ENCODE measurements at places on chromosomes 3 and 15.

DNA sequence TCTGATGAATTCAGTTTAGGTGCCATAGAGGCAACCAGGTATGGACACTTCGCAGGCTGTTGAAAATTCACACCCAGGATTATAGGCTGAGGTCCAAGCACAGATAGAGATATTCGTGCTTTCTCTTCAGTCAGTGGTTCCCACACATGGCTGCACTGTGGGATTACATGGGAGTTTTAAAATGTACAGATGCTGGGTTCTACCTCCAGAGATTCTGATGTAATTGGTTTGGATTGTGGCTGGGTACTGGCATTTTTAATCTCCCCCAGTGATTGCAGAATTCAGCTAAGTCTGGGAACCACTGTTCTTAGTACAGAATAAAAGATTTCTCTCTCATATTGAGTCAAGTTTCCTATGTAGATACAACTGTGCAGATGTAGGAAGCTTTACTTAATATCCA lies 91.6 kb downstream of the FOXB1 start:
- no peak for DNase-seq

DNA sequence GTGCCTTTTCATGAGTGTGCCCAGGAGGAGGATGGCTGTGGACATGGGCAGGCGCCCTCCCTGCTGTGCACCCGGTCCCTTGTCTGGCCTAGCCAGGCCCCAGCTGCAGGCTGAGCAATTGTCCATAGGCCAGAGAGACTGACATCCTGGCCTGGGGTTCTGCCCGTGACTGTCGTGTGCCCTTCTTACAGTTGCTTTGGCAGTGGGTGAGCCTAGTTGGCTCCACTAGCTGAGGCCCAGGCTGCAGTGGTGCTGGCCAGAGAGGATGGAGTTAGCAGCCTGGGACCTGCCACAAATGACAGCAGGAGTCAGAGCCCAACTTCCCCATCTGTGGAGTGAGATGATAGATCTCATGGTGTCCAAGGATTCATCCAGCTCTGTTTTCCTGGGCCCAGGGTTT lies 9.0 kb upstream of the CHRNB4 start:
- no peak for DNase-seq

DNA sequence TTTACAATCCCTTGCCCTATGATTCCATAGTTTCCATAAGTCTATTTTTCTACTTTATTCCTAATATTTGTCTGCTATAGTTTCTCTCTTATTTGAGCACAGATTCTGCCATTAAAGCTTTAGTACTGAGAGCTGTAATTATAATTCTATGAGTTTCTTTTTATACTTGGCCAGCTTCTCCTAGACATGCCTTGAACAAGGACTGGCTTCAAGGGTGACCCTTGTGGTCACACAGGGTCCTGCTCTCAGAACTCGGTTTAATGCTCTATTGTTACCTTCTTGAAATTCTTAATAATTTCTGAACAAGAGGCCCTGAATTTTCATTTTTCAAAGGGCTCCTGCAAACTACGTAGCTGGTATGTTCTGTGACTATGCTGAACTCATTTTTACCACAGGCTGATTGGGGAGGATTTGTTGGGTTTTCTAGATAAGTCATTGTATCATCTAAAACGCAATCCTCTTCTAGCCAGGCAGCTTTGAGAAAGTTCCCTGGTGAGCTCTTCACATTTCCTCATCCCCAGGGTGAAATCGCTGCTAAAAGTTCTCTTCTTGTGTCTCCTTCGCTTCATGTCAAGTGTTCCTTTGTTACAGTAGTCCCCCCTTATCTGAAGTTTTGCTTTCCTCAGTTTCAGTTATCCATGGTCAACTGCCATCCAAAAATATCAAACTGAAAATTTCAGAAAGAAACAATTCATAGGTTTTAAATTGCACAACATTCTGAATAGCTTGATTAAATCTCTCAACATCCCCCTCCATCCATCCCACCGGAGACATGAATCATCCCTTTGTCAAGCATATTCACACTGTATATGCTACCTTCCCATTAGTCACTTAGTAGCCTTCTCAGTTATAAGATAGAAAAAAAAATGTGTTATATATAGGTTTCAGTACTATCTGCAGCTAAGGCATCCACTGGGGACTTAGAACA lies 12.6 kb upstream of the PLCL2 start:
- DNase-seq = no peak

DNA sequence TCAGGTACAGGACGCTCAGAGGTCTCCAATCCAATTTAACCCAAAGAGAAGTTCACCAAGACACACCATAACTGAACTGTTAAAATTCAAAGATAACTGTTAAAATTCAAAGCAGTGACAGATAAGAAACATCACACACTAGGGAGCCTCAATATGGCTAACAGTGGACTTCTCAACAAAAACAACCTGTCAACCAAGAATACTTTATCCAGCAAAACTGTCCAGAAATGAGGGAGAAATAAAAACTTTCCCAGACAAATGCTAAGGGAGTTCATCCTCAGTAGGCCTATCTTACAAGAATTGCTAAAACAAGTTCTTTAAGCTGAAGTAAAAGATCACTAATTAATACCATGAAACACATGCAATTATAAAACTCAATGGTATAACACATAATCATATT lies 36.3 kb upstream of the MYLK start:
- no peak for DNase-seq

GRCh38 chr15:86080302-86080701 lies 631 bp downstream of the AGBL1 start:
- no peak for DNase-seq

GRCh38 chr3:153399636-153400035 lies 237.6 kb downstream of the RAP2B start:
- DNase-seq = no peak

GRCh38 chr3:169509780-169510692 lies 153.5 kb downstream of the MECOM start:
- no peak for DNase-seq

GRCh38 chr15:84681831-84682230 lies 23.8 kb upstream of the NMB start:
- peak; percentile 44 for DNase-seq

DNA sequence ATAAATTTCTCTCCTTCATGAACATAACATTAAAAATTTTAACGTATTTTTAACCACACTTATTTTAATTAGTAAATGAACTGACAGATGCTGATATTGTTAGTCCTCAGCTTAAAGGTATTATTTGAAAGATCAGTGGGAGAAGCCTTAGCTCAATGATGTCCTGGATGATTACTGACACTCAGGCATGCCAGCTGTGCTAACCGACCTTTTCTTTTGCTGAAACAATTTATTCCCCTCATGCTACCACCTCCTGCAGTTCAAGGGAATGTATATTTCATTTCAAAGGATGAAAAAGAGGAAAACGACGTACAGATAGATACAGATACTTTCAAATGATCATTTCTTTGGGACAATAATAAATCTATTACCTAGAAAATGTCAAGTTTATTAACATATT lies 620.8 kb downstream of the FGF12 start:
- DNase-seq = no peak

DNA sequence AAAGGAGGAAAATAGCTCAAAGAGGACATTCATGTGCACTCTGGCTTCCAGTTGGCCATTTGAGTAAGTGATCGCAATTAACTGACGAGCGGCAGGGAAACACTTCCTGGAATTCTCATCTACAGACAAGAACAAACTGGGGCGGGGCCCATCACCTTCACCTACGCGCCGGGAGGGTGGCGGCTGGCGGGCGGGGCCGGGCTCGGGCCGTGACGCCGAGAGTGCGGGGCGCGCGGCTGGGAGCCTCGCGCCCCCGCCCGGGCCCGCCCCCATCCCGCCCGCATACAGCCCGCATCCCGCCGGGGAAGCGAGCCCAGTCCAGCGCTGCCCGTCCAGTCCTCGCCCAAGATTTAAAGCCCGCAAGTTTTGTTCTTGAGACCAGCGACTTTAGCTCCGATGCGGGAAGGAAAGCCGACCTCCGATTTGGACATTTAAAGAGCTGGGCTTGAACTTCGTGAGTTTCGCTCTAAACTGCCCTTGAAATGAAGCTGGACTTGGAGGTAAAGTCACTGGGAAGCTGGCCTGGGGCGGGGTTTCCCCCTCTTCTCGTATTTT lies at the start of gene B3GNT5:
Gene B3GNT5, plus strand, starts transcription at position 281 of the 555 bp plus-strand sequence. CDS start 16,546 bp downstream, outside the sequence.
- no peak for DNase-seq

GRCh38 chr3:70871909-70872656 lies 559.6 kb upstream of the MDFIC2 start:
- no peak for DNase-seq

- DNase-seq = no peak
These were observed 30.7 kb upstream of the EIF1B start for GRCh38 chr3:40278791-40279190.

DNA sequence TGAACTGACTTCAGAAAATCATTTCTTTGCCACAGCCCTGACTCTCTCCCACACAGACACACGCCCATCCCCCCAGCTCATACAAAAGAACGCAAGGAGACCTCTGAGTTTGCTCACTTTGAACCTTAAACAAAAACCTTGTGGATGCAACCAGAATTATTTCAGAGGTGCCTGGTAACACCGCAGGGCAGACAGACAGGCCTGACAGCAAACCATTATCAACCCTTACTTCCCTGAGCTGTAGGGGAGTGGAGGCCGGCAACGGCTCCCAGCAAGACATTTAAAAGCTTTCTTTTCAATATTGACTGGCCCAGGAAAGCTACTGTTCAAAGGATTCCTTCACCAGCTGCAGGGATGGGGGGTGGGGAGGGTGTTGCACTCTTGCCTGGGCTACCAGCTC lies 2.0 kb upstream of the EFCC1 start:
- DNase-seq = no peak

- no peak for DNase-seq
These were observed 9.1 kb downstream of the HDC start for GRCh38 chr15:50256188-50257041.

DNA sequence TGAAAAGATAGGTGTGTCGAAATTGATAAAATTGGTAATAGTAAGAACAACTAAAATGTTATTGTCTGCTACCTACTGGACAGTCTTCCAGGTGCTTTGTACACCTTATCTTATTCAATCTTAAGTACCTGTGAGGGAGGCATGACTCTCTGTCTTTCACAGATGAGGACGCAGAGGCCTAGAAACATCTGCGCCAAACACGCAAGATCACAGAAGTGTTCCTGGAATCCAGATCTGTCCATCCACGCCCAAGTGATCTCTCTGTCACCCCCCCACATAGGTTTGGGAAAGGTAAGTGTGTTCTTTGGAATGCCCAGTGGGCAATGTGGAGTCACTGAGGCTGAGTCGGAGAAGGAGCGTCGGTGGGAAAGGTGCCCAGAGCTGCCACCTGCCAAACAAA lies 34.4 kb upstream of the PTPRG start:
- DNase-seq = no peak

GRCh38 chr15:88498996-88499395 lies 31.5 kb downstream of the MRPS11 start:
- no peak for DNase-seq

DNA sequence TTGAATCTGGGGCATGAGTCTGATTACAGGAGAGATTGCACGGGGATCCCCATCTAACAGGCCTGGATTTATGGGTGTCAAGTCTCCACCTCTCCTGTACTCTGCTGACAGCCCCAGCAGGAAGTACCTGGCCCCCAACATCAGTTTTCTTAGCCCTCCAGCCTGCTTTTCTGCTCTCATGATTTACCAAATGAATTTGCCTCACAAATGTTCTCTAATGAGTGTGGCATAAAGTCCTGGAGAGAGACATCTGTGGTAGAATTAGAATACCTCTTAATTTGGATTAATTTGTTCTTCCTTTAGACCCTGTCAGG lies 60.1 kb downstream of the FNDC3B start:
- no peak for DNase-seq

GRCh38 chr3:183290216-183290615 lies 37.2 kb downstream of the B3GNT5 start:
- DNase-seq = no peak

DNA sequence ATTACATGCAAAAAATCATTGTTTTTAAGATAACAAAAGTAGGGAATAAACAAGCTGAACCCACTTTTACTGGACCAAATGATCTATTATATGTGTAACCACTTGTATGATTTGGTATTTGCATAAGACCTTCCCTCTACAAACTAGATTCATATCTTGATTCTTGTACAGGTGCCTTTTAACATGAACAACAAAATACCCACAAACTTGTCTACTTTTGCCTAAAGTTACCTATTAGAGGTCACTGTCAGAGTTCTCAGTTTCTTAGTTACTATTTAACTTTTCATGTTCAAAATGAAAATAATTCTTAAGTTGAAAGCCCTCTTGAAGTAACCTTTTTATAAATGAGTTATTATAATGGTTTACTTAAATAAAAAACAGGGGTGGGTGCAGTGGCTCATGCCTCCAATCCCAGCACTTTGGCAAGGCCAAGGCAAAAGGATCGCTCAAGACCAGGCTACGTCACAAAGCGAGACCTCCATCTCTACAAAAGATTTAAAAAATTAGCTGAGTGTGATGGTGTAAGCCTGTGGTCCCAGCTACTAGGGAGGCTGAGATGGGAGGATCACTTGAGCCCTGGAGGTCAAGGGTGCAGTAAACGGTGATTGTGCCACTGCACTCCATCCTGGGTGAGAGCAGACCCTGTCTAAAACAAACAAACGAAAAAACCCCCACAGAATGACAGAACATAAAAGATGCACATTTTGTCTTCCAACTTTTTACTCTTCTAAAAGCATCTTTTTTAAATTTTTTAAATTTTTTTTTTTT lies 16.0 kb downstream of the ACTR8 start:
- no peak for DNase-seq

- no peak for DNase-seq
These were observed 193.6 kb upstream of the SATB1 start for GRCh38 chr3:18618723-18619122.

DNA sequence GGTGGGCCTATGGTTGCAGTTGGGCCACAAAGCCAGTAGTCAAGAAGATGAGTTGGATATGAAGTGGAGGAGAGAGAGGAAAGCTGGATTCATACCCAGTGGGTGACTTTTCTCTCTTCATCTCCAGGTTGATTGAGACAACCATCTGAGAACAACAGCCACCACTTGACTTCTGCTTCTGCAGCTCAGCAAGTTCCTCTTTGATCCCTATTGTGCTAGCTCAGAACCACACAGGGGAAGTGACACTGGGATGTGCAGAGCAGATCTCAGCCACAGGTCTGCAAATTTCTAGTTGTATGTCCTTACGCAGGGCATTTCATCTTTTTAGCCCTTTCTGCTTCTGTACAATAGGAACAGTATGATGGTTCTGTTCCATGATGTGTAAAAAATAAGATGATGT lies 459.2 kb upstream of the ARRDC4 start:
- DNase-seq = no peak

DNA sequence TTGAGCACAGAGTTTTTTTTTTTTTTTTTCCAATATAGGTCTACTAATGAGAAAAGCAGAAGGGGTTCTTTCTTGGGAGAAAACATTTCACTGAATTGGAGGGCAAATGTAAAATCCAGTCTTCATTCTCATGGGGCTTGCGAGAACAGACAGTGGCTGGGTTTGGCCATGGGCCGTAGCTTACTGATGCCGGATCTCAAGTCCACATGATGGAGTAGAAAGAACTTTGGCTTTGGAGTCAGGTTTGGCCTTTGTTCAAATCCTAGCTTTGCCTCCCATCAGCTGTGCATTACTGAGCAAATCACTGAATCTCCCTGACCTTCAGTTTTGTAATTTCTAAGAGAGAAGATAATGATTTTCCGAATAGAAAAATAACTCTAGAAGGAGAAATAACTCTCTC lies 59.7 kb downstream of the LMCD1 start:
- DNase-seq = no peak

All from activated effector memory CD4-positive, alpha-beta T cell treated with Interleukin-2 at 50 U/mL for 16 hours (primary cell).